ENCODE measurements at places on chromosomes 4 and X. TPM values are rescaled to one million over a fixed set of nuclear protein-coding genes. Genes with fewer than 3 reads are reported as not detected.

The DIAPH2 gene
- total RNA-seq, result 31.0 TPM

The IL2 gene
- total RNA-seq, result 1.3 TPM

The ZNF630 gene
- 1.6 TPM for total RNA-seq

The ING2 gene
- total RNA-seq, result 7.8 TPM

The HTR2C gene
- total RNA-seq, result not detected

The ADGRG4 gene
- not detected for total RNA-seq

The GCNA gene
- total RNA-seq, result 1.5 TPM

The ASMT gene
- total RNA-seq, result 0.73 TPM

The RADX gene
- 10.3 TPM for total RNA-seq

The CT83 gene
- total RNA-seq, result not detected

The MAOA gene
- 0.31 TPM for total RNA-seq

The RTL9 gene
- not detected for total RNA-seq

The MAGEB2 gene
- not detected for total RNA-seq

The OTUD6A gene
- not detected for total RNA-seq

The TMPRSS11D gene
- total RNA-seq, result not detected

The DRD5 gene
- not detected for total RNA-seq

The TMEM31 gene
- not detected for total RNA-seq

The PAGE4 gene
- not detected for total RNA-seq

The SPANXN4 gene
- total RNA-seq, result not detected

The RELL1 gene
- 62.3 TPM for total RNA-seq

The CD38 gene
- 7.5 TPM for total RNA-seq

The DDX60 gene
- total RNA-seq, result 15.4 TPM

The RBM47 gene
- 59.3 TPM for total RNA-seq

The TAB3 gene
- total RNA-seq, result 27.1 TPM

The CHRNA9 gene
- 0.42 TPM for total RNA-seq

The DACH2 gene
- total RNA-seq, result under 0.01 TPM

The DTHD1 gene
- total RNA-seq, result 3.4 TPM

The PRRG3 gene
- total RNA-seq, result not detected

The EXOC1L gene
- total RNA-seq, result not detected

The HS6ST2 gene
- not detected for total RNA-seq

The ERCC6L gene
- 1.6 TPM for total RNA-seq

The CENPVL2 gene
- not detected for total RNA-seq

The GPRASP2 gene
- total RNA-seq, result 1.8 TPM

The MAP3K15 gene
- total RNA-seq, result 0.10 TPM

The SEC31A gene
- 186 TPM for total RNA-seq

The SLC2A9 gene
- 5.0 TPM for total RNA-seq

The IL21 gene
- not detected for total RNA-seq

The RNF212 gene
- total RNA-seq, result 3.1 TPM

Data from mononuclear cell (primary cell).